ENCODE measurements at places on chromosomes 3 and 15.

- H3K4me1 ChIP-seq = peaks cover 16% of the 10 kb centered on the region
- no peak for DNase-seq
These were observed 254.9 kb upstream of the TBL1XR1 start for GRCh38 chr3:177451864-177452830.

DNA sequence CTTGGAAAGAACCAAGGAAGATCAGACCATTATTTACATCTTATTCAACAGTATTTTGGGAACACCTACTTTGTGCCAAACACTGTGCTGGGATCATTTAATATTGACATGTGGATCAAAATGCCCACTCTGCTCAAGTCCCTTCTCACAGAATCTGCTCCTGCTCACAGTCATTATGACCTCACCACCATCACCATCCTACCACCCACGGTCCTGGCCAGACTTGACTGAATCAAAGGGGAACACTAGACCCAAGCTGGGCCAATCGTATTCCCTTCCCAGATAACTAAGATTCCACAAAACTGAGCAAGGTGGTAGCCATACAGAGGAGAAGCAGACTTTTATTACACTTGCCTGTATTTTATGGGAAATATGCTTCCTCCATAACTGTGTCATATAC, 3.4 kb upstream of the CEP152 start:
- no peak for DNase-seq
- H3K4me1 ChIP-seq = no peaks in the 10 kb centered on the region
- H3K27me3 ChIP-seq = no peaks in the 10 kb centered on the region

DNA sequence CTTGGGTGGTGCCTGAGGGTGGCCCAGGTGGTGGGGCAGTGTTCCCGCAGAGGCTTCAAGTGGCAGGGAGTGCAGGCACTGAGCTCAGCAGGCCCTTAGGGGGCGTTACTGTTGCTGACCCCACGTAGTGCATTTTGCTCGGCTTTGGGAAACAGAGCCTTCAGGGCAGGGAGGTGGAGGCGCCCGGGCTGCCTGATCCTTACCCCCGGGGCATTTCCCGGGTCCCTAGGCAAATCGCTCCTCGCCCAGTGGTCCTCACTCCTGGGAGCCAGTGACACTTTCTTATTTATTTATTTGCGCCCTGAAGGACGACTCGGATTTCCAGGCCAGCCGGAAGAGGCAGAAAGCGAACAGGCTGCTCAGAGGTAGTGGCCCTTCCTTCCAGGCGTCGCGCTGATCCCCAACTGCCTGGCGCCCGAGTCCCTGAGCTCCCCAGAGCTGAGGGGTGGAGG, 10.1 kb upstream of the FOXB1 start:
- H3K4me3 ChIP-seq = no peak overlapping the region
- H3K36me3 ChIP-seq = no peaks in the 10 kb centered on the region
- peaks cover 9% of the 10 kb centered on the region for H3K4me1 ChIP-seq
- H3K27me3 ChIP-seq = peaks cover 32% of the 10 kb centered on the region
- H3K27ac ChIP-seq = no peak overlapping the region

- H3K36me3 ChIP-seq = peaks cover 14% of the 10 kb centered on the region
- no peaks in the 10 kb centered on the region for H3K27me3 ChIP-seq
- H3K4me1 ChIP-seq = no peaks in the 10 kb centered on the region
- no peak for DNase-seq
- H3K4me3 ChIP-seq = peak overlapping the region; percentile 88
- H3K27ac ChIP-seq = peak overlapping the region; percentile 87
These were observed 490 bp upstream of the ALAS1 start for GRCh38 chr3:52197499-52197841.

GRCh38 chr3:45008117-45008516, 18.0 kb upstream of the CLEC3B start:
- no peaks in the 10 kb centered on the region for H3K27me3 ChIP-seq
- H3K4me3 ChIP-seq = no peak overlapping the region
- no peak overlapping the region for H3K27ac ChIP-seq
- H3K36me3 ChIP-seq = peaks cover 21% of the 10 kb centered on the region
- DNase-seq = no peak

DNA sequence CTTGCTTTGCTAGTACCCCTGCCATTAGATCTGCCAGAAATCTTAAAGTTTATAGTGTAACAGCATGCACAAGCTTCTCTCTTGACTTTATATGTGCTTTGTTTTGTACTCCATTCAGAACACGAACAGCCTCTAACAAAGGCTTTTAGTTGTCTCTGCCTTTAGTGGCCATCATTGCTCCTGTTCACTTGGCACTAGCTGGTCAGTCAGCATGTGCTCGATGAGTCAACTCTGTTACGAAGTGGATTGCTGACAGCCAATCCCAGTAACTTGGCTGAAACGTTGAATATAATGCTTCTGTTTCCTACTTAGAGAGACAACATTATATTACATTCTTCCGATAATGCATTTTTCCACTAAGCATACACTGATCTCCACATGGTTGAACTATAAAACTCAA, 349.2 kb downstream of the NAALADL2 start:
- no peaks in the 10 kb centered on the region for H3K4me1 ChIP-seq
- no peaks in the 10 kb centered on the region for H3K36me3 ChIP-seq
- H3K27me3 ChIP-seq = no peaks in the 10 kb centered on the region
- no peak overlapping the region for H3K4me3 ChIP-seq
- DNase-seq = no peak

GRCh38 chr3:159620281-159620680, 368.4 kb upstream of the IL12A start:
- H3K27me3 ChIP-seq = no peaks in the 10 kb centered on the region
- no peak overlapping the region for H3K4me3 ChIP-seq
- H3K4me1 ChIP-seq = peaks cover 3% of the 10 kb centered on the region

GRCh38 chr3:101124125-101124524, 130.9 kb upstream of the ABI3BP start:
- H3K27me3 ChIP-seq = no peaks in the 10 kb centered on the region
- no peak for DNase-seq
- no peaks in the 10 kb centered on the region for H3K36me3 ChIP-seq
- H3K4me3 ChIP-seq = no peak overlapping the region
- H3K27ac ChIP-seq = no peak overlapping the region
- no peaks in the 10 kb centered on the region for H3K4me1 ChIP-seq

- no peaks in the 10 kb centered on the region for H3K4me1 ChIP-seq
- no peak for DNase-seq
- H3K36me3 ChIP-seq = no peaks in the 10 kb centered on the region
- no peak overlapping the region for H3K27ac ChIP-seq
These were observed 29.0 kb downstream of the IL1RAP start for GRCh38 chr3:190542846-190543245.

GRCh38 chr3:53293867-53294266, 38.0 kb upstream of the TKT start:
- no peaks in the 10 kb centered on the region for H3K27me3 ChIP-seq
- H3K4me1 ChIP-seq = no peaks in the 10 kb centered on the region
- H3K4me3 ChIP-seq = no peak overlapping the region
- no peak overlapping the region for H3K27ac ChIP-seq

GRCh38 chr3:172607305-172608121, 84.3 kb upstream of the TNFSF10 start:
- DNase-seq = no peak
- H3K36me3 ChIP-seq = no peaks in the 10 kb centered on the region
- no peak overlapping the region for H3K27ac ChIP-seq
- peaks cover 5% of the 10 kb centered on the region for H3K4me1 ChIP-seq
- no peaks in the 10 kb centered on the region for H3K27me3 ChIP-seq

GRCh38 chr3:53174346-53175250, 13.6 kb downstream of the PRKCD start:
- H3K27me3 ChIP-seq = no peaks in the 10 kb centered on the region
- peaks cover 25% of the 10 kb centered on the region for H3K36me3 ChIP-seq
- H3K27ac ChIP-seq = no peak overlapping the region
- H3K4me3 ChIP-seq = no peak overlapping the region
- DNase-seq = no peak
- H3K4me1 ChIP-seq = no peaks in the 10 kb centered on the region

DNA sequence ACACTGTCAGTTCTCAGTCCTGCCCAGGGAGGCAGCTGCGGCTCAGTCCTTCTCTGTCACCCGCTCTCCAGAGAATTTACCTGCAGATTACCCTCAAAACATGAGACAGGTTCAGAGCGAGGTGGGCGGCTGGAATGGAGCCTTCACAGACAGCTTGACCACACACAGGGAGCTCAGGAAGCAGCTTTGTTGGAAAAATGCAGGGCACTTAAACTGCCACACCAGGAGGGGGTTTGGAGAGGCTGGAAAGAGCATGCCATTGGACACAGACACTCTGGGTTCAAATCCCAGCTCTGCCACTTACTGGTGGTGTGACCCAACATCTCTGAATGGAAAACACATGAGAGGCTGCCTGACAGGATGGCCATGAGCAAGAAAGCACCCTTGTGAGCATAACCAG, 290.8 kb upstream of the LRRFIP2 start:
- no peak overlapping the region for H3K4me3 ChIP-seq
- no peaks in the 10 kb centered on the region for H3K36me3 ChIP-seq
- DNase-seq = no peak
- H3K4me1 ChIP-seq = peaks cover 26% of the 10 kb centered on the region
- no peak overlapping the region for H3K27ac ChIP-seq
- H3K27me3 ChIP-seq = no peaks in the 10 kb centered on the region

DNA sequence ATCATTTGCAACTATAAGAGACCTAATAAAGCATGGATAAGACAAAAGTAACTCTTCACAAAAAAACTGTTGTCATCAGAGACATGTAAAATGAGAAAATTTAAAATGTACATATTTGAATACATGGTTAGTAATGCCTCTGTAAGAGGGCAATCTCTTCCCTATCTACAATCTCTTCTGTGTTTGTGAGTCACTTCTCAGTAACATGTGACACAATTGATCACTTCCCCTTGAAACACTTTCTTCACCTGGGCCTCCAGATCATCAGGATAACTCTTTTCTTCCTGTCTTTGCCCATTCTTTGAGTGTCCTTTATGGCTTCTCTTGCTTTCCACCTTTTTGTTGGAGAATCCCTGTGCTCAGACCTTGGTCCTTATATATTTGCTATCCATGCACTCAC, 50.4 kb downstream of the TFDP2 start:
- no peak overlapping the region for H3K27ac ChIP-seq
- H3K27me3 ChIP-seq = no peaks in the 10 kb centered on the region
- no peak for DNase-seq
- no peaks in the 10 kb centered on the region for H3K36me3 ChIP-seq

GRCh38 chr15:29398907-29399306, 129.3 kb upstream of the NSMCE3 start:
- H3K4me3 ChIP-seq = no peak overlapping the region
- no peaks in the 10 kb centered on the region for H3K4me1 ChIP-seq
- H3K36me3 ChIP-seq = no peaks in the 10 kb centered on the region
- no peak for DNase-seq
- H3K27ac ChIP-seq = no peak overlapping the region

DNA sequence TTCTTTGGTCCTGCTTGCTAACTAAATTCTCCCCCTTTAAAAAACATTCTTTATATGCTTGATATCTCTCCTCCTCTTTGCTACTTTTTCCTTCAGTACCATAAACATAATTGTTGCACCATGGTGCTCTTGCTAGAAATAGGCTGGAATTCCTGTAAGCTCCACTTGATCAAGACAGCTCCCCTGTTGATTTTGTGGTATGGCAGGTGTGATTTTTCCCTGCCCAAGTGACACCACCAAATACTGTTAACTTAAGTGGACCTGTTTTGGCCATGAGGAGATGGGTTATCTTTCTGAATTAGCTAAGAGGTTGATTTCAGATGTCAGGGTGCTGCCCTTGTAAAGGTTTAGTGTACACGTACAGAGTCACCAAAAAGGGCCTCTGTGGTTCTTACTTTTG, 205.3 kb downstream of the CDIN1 start:
- H3K4me1 ChIP-seq = no peaks in the 10 kb centered on the region
- DNase-seq = no peak
- no peak overlapping the region for H3K4me3 ChIP-seq
- H3K27ac ChIP-seq = no peak overlapping the region
- H3K27me3 ChIP-seq = no peaks in the 10 kb centered on the region

- H3K4me3 ChIP-seq = no peak overlapping the region
- H3K27me3 ChIP-seq = no peaks in the 10 kb centered on the region
- H3K4me1 ChIP-seq = peaks cover 68% of the 10 kb centered on the region
- H3K36me3 ChIP-seq = no peaks in the 10 kb centered on the region
- H3K27ac ChIP-seq = peak overlapping the region; percentile 72
- peak; percentile 78 for DNase-seq
These were observed 35.8 kb downstream of the MGLL start for GRCh38 chr3:127786353-127787070.

DNA sequence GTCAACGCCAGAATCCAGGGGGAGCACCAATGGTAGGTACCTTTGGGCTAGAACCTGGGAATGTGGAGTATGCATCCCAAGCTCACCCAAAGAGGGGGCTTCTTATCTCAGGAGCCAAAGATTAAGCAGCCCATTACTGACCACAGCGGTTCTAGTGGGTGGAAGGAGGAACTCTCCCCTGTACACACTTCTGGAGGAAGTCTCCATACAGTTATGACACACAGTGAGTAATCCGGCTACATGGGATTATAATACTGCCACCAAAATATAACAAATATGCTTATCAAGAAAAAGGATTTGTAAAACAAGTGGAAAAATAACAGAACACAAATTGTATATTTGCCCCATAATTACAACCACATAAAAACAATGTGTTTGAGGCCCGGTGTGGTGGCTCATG, 8.4 kb downstream of the MYO1E start:
- H3K27me3 ChIP-seq = no peaks in the 10 kb centered on the region
- H3K4me1 ChIP-seq = no peaks in the 10 kb centered on the region
- H3K27ac ChIP-seq = no peak overlapping the region
- H3K36me3 ChIP-seq = no peaks in the 10 kb centered on the region
- DNase-seq = no peak

DNA sequence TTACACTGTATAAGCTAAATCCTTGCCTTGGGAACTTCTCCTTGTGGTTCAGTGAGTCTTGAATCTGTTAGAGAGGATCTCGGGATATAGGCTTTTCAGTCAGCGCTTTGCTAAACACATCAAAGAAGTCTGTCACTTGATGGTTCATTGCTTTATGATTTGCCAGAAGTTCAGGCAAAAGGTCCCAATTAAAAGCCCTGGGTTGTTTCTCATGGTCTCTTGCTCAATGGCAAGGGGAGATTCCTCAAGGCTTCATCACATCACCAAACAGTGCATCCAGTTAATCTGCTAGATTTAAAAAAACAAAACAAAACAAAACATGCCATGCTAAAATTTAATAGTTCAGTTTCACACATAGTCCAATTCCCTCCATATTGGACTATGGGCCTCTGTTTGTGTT, 114.8 kb downstream of the FILIP1L start:
- no peaks in the 10 kb centered on the region for H3K27me3 ChIP-seq
- no peaks in the 10 kb centered on the region for H3K36me3 ChIP-seq
- no peaks in the 10 kb centered on the region for H3K4me1 ChIP-seq
- no peak overlapping the region for H3K4me3 ChIP-seq
- no peak overlapping the region for H3K27ac ChIP-seq
- no peak for DNase-seq

GRCh38 chr3:155416500-155417118, 123.1 kb upstream of the STRIT1 start:
- H3K36me3 ChIP-seq = no peaks in the 10 kb centered on the region
- no peak for DNase-seq
- no peak overlapping the region for H3K27ac ChIP-seq
- H3K27me3 ChIP-seq = no peaks in the 10 kb centered on the region

GRCh38 chr15:54119051-54119450, 140.8 kb downstream of the UNC13C start:
- H3K4me3 ChIP-seq = no peak overlapping the region
- H3K27me3 ChIP-seq = no peaks in the 10 kb centered on the region
- no peaks in the 10 kb centered on the region for H3K36me3 ChIP-seq
- H3K27ac ChIP-seq = no peak overlapping the region
- no peaks in the 10 kb centered on the region for H3K4me1 ChIP-seq

All from right atrium auricular region (tissue), 2 donors.